Renal pelvis (tissue), 12 donors: ENCODE measurements at places on chromosomes 13 and 19.
A peak's percentile ranks its signal among the peaks of the same experiment; 100 is the strongest.

DNA sequence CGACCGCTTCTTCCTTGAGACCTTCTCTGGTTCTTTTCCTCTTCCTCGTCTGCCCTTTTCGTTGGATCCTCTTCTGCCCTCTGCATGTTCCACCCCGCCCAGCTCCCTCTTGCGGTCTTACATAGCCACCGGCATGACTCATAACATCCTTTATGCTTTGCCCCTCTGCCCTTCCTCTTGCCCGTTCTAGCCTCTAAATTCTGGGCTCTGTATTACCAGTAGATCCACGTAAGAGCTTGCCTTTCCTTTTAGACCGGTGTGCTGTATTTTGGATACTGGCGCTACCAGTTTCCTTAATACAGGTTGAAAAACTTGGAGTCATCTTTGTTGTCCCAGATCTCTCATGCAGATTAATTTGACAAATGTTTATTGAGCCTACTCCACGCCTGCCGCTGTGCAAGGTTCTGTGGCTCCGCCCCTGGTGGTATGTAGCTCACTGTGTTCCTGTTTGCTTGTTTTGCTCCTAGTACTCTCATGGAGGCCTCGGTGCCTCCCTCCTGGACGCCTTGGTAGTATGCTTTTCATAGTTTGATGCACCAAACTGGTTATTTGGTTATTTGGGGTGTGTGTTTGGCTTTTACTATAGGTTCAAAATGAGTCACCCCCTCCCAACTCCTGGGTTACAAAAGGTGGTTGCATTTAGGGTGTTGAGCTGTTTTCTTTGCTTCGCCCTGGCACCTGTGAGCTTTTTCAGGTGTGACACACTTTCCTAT, 1.7 kb downstream of the GTF3A start:
- no peak for DNase-seq

DNA sequence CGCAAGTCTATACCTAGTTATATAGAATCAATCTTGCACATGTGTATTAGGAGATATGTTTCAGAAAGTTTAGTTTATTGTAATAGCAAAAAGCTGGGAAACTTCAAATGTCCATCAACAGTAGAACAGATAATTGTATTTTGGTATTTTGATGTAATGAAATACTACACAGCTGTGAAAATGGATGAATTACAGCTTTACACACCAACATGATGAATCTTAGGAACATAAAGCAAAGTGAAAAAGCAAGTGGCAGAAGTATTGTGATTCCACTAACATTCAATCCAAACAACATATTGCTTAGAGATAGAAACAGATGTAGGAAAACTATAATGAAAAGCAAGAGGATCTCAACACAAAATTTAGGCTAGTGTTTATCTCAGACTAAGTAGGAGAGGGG, 72.5 kb downstream of the RUBCNL start:
- no peak for DNase-seq

- DNase-seq, result no peak
Measured at GRCh38 chr19:49152119-49152550, 3.1 kb downstream of the HRC start.

DNA sequence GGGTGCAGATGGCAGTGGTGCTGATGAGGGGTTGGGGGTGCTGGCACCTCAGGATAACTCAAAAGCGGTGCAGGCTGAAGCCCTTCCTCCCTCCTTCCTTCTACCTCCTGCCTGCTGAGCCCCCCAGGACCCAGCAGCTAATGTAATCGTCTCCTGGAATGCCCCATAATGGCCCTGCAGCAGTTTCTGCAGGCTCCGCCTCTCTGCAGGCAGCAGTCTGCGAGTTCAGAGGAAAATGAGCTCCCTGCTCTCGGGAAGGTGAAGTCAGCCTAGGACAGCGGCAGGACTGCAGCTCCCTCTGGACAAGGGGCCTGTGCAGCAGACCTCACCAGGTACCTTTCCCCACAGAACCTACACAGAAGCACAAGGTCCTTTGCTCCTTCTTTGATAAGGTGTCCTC, 130.9 kb downstream of the ZDHHC20 start:
- DNase-seq, result no peak

- DNase-seq, result no peak
Measured at GRCh38 chr19:1938071-1938470, 2.9 kb upstream of the CSNK1G2 start.

GRCh38 chr19:38388349-38389100, at the start of gene SPRED3:
SPRED3 (plus strand) TSS chr19:38388697; CDS start chr19:38390303, 1,606 bp downstream.
- peak; percentile 72 for DNase-seq

DNA sequence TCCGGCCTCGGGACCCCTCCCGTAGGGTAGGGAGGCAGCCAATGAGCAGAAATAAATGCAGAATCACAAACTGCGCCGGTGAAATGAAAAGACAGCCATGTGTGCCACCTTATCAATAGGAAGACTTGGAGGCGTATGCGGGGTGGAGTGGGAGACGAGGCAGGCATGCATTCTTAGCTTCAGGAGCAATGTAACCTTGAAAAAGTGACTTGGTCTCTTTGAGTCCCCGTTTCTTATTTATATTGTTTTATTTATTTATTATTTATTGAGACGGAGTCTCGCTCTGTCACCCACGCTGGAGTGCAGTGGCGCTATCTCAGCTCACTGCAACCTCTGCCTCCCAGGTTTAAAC, 16.0 kb downstream of the SSC5D start:
- no peak for DNase-seq

DNA sequence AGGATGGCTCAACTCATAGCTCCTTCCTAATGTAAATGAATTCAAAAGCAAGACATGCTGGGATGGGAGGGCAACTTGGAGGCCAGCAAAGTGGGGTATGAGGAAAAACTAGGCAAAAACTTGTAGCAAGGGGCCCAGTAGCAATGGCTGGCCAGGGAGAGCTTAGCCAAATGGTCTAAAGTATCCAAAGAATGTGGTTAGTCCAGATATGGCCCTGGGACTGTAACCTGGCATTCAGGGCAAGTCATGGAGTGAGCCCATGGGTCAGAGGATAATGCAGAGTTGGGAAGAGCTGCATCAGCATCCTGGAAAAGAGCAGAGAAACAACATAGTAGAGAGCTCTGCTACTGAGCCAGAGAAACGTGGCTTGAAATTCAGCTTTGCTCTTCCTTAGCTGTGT, 191.7 kb downstream of the SUCLA2 start:
- no peak for DNase-seq

- DNase-seq, result no peak
Measured at GRCh38 chr19:36417752-36418286, 625 bp downstream of the ZFP82 start.

GRCh38 chr19:53147645-53148044, 11.2 kb downstream of the ZNF347 start:
- no peak for DNase-seq

DNA sequence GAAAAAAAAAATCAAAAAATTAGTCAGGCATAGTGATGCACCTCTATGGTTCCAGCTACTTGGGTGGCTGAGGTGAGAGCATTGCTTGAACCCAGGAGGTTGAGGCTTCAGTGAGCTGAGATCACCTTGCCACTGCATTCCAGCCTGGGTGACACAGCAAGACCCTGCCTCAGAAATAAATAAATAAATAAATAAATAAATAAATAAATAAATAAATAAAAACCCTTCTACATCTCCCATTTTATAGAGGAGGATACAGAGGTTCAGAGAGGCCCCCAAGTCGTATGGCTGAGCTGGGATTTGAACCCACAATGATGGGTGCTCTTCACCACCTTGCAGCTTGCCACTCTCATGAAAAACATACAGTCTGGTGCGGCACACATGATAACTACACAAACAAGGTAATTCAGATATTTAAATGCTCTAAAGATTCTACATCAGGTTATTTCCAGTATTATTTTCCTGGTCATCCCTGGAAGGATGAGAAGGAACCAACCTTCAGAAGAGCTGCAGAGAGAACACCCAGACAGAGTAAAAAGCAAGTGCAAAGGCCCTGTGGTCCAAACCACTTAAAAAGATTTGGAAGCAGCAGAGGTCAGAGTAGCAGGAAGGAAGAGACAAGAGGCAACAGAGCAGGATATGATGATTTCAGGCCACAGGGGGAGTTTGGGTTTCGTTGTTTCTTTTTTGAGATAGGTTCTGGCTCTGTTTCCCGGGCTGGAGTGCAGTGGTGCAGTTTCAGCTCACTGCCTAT, 29.2 kb upstream of the OR1M1 start:
- DNase-seq, result no peak
